ENCODE measurements at places on chromosomes 3 and 15.

- DNase-seq, result no peak
Observed at GRCh38 chr3:104108522-104108921, 1258.2 kb upstream of the ALCAM start.

DNA sequence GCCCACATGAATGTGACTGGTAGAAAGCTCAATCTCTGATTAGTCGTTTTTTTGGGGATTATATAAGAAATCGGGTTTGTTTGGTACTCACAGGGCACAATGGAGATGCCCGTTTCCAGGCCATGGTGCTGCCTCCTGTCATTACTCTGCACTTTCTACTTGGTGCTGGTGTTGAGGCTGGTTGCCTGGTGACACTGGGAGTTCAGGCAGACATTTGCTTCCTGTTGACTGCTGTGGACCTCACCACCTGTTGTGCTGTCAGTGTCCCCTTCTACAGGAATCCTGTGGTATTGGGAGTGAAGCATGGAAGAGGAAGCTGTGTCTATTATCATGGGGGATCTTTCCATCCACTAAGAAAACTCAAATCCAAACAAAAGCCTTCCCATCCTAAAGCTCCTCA, 227.2 kb upstream of the TBL1XR1 start:
- DNase-seq, result no peak

DNA sequence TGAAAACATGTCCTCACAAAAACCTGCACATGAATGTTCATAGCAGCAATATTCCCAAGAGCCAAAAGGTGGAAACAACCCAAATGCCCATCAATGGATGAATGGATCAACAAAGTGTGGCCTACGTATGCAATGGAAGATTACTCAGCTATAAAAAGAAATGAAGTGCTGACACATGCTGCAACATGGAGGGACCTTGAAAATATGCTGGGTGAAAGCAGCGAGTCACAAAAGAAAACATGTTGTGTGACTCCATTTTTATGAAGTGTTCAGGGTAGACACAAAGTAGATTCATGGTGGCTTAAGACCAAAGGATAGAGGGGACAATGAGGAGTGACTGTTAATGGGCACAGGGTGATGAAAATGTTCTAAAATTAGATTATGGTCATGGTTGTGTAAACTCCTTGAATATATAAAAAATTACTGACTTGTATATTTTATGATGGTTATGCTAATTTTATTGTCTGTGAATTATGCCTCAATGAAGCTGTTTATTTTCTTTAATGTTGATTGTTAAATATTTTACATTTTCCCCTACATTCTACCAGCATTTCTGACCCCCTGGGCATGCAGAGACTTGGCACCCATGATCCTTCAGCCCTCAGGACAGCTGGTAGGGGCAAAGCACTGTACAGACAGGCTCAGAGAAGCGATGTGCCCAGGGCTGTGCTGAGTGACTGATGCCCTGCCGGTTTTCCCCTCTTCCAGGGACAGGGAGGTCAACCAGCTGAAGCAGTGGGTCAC, 37.8 kb downstream of the CFAP100 start:
- no peak for DNase-seq

DNA sequence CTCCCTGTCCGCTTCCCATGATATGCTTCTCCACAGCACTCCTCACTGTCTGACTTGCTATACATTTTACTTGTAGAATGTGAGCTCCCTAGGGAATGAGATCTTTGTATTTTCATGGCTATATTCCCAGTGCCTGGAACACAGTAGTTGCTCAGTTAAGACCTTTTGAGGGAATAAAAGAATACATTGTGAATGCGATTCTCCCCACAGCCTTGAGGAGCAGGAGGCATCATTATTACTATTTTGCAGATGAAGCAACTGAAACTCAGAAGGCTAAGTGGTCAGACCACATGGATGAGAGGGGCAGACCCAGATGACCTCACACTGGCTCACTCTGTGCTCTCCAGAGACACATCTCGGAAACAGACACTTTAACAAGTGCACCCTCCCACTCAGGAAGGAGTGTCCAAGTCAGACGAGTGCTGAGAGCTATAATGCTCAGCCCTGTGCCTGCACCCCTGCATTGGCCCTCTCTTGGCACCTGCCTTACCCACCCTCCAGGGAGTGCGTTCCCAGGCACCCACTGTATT, 46.8 kb downstream of the SST start:
- no peak for DNase-seq

GRCh38 chr15:31455499-31455898, 128.9 kb downstream of the KLF13 start:
- peak; percentile 24 for DNase-seq

DNA sequence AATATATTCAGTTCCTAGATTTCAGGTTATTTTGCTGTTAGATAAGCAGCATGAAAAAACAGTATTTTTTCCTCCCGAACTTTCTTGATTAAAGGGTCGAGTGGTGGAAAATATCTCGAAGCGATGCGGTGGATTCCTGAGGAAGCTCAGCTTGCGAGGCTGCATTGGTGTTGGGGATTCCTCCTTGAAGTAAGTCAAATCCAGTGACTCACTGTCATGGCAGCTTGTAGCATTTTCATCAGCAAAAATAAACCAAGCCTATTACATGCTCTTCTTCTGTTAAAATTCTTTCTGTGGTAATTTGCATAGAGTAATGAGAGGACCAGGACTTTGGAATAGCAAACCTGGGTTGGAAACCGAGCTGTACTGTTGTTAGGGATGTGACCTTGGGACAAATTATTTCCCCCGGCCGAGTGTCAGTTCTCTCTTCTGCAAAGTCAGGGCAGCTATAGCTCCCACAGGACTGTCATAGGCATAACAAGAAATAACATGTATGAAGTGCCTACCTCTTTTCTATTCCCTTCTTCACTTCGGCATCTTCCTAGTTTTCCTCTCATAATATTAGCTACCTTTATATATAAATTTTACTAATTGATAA, 75.6 kb downstream of the UBP1 start:
- DNase-seq, result no peak

DNA sequence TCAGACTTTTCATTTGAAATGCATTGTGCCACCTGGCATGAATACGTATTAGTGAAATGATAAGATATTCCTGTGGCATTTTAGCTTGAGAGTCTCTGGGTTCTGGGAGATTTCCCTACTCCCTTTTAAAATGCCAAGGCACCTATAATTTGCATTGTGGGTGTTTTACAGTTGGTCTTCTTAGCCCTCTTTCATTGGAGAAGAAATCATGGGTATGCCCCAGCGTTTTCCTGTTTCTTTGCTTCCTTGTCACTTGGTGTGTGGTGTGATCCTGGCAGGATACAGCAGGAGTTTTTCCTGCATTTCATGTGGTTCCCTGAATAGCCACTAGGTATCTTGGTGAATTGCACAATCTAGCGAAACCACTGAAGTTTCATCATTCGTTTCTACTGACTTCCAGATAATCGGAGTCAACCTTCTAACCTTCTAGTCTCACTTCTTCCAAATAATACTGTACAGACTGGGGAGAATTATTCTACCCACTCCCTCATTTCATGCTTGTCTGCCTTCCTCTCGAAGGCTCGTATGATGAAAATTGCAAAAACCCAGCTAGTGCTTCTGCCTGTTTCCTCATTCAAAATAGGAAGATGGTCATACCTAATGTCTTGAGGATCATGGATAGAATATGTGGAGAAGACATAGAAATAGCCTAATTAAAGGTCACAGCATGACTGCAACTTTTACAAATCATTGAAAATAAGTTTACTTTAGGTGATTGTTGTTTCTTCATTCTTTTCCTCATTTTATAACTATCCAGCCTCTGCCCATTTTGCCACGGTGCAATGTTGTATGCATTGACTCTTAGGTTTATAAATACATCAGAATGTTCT, 2.6 kb downstream of the BHLHE40 start:
- peak; percentile 20 for DNase-seq

- DNase-seq, result no peak
Observed at GRCh38 chr3:58570851-58571250, 6.3 kb downstream of the FAM107A start.

DNA sequence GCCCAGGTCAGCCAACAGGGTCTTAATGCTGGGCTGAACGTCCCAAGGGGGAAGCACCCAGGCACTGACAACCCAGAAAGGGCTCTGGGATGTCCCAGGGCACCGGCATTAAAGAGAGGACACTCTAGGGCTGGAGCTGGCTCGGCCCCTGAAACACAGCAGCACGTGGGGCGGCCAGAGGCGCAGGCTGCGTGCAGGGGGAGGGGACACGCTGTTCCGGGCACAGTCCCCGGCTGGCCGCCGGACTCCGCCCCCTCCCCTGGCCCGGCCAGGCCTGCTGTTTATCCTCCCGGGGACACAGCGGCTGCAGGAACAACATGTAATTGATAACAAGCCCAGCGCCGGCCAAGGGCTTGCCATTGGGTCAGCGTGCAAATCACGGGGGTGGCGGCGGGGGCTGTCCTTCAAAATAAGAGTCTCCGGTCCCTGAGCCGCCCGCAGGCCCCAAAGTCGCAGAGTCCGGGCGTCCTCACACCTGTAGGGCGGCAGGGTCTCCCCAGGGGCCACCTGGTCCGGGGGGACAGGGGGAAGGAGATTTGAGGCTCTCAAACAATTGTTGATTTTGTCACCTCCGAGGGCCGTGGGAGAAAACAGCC, 1.3 kb downstream of the KLF15 start:
- DNase-seq, result peak; percentile 90

- no peak for DNase-seq
Observed at GRCh38 chr3:16056217-16056616, 118.3 kb upstream of the GALNT15 start.

DNA sequence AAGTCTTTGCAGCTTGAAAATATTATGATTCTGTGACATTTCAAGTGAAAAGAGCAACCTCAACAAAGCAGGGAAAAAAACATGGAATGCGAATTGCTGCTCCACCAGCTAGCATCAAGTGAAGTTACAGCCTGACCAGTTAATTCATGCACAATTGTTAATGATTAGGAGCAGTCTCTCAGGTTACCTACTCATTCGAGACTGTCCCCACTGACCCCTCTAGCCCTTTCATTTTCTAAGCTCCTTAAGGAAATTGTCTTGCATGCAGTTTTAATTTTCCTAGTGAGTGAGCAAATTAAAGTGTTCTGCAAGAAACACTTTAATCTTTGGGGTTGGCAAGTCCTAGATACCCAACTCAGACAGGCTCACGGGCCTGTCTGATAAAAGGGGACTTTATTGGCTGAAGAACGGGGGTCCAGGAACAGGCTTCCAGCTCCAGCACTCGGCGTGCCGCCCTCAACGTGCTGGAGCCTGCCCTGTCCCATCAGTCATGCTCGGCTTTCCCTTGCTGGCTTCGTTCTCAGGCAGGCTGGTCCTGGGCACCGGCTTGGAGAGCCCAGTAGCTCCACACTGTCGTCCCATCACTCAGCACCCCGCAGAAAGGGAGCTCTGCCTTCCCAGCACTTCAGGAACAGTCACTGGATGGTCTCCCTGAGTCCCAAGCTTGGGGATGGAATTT, 18.3 kb downstream of the PODXL2 start:
- DNase-seq, result no peak

- no peak for DNase-seq
Observed at GRCh38 chr3:71075494-71075893, 508.0 kb downstream of the FOXP1 start.

GRCh38 chr3:46890132-46890531, 12.6 kb downstream of the PTH1R start:
- DNase-seq, result peak; percentile 16

DNA sequence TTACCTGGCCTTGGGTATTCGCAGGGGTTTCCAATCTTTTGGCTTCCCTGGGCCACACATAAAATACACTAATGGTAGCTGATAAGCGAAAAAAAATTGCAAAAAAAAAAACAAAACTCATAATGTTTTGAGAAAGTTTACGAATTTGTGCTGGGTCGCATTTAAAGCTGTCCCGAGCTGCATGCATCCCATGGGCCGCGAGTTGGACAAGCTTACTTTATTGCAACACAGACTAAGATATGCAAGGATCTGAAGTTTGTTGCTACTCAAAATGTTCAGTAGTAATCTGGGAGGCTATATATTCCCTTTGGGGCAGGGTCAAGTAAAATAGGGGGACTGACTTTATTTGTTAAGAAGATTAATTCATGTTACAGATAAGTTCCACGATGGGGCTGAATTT, 247.9 kb downstream of the CD47 start:
- no peak for DNase-seq

GRCh38 chr15:68051109-68051508, 3.0 kb upstream of the PIAS1 start:
- peak; percentile 32 for DNase-seq

GRCh38 chr3:3334491-3334890, 155.0 kb upstream of the CRBN start:
- DNase-seq, result no peak

DNA sequence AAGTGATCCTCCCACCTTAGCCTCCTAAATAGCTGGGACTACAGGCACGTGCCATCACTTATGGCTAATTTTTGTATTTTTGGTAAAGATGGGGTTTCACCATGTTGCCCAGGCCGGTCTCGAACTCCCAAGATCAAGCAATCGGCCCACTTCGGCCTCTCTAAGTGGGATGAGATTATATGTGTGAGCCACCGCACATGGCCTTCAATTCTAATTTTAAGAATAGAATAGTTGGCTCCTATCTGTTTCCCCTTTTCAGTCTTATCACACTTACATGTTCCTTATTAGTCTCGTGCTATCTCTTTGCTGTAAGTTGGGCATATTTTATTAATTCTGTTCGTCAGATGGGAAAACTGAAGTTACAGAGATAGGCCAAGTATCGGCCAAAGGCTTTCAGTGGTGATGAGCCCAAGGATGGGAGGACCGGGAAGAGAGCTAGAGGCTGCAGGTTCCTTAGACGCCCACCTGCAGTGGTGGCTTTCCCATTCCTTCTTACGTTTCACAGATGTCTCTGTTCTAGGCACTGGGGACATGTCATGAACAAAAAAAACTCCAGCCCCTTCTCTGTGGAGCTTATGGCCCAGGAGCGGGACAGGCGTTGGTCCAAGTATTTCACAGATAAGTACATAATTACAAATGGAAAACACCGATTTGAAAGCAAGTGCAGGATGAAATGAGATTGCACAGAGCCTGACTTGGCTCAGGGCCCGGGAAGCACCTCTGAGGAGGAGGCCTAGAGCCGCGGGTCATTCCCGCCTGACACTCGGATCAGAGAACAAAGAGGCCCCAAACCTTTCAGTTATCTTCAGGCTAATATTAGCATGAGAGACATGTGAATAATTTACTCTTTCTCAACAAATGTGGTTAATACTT, 91.1 kb upstream of the KLF13 start:
- DNase-seq, result peak; percentile 63

- no peak for DNase-seq
Observed at GRCh38 chr3:149163066-149163465, 33.6 kb downstream of the HPS3 start.

DNA sequence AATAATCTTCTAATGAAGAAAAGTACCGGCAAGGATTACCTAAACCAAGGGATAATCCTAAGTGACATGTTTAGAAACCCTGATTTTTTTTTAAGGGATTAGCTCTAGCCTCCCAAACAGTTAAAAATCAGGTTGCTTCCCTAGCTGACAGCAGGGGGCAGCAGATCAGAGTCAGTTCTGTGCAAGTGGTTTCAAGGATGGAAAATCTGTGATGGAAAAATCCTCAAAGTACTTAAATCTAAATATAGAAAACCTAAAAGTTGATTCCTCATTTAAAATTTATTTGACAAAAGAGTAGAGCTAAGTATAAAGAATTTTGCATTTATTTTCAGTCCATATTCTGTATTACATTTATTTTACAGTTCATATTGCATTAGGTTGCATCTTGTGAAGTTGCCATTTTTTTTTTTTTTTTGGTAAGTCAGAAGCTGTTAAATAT, 107.6 kb downstream of the PEX5L start:
- peak; percentile 51 for DNase-seq
